Stimulated activated CD4-positive, alpha-beta T cell treated with anti-CD3 and anti-CD28 coated beads, Interleukin-15, amount 100 ng/mL, for 1 hour (primary cell): ENCODE measurements at places on chromosomes 7 and 10.

- no peak for DNase-seq
These were observed 25.6 kb upstream of the CRTAC1 start for GRCh38 chr10:98055841-98056516.

DNA sequence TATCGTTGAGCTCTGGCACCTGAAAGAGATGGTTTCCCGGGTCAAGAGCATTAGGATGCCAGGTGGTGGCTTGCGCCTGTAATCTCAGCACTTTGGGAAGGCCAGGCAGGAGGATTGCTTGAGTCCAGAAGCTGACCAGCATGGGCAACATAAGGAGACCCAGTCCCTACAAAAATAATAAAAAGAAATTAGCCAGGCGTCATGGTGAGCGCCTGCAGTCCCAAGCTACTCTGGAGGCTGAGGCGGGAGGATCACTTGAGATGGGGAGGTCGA lies 6.1 kb upstream of the KCP start:
- DNase-seq, result no peak

- DNase-seq, result no peak
These were observed 583.5 kb downstream of the SDK1 start for GRCh38 chr7:3884543-3884942.

- no peak for DNase-seq
These were observed 46.7 kb downstream of the TFAM start for GRCh38 chr10:58431903-58432302.

DNA sequence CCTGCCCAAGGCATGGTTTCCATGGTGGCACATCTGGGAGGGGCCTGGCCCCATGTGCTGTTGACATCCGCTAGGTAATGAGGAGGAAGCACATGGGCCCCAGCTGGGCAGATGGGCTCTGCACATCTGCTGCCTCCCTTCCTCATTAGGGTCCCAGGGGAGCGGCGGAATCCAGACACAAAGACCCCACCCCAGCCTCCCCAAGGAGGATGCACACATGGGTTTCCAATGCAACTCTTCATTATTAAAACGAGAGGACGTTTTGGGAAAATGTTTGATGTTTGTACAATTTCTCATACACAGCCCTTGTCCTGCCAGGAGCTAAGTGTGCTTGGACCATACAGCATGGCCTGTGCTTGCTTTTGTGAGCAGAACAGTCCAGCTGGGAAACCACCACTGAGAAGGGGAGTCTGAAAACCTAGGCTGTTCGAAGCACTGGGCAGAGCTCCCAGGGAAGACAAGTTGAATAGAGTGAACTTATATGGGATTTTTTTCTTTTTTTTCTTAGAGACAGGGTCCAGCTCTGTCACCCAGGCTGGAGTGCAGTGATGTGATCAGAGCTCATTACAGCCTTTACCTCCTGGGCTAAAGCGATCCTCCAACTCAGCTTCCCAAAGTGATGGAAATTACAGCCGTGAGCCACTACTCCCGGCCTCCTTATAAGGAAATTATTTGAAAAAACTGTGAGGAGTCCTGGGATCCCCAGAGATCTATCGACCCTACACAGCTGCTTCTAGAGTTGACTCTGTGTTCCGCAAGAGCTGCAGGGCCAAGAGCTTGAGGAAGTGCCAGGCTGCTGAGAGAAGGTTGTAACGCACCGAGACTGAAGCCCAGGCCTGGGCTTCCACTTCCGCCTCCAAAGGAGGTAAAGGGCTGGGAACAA lies 23.4 kb downstream of the FAM107B start:
- no peak for DNase-seq

DNA sequence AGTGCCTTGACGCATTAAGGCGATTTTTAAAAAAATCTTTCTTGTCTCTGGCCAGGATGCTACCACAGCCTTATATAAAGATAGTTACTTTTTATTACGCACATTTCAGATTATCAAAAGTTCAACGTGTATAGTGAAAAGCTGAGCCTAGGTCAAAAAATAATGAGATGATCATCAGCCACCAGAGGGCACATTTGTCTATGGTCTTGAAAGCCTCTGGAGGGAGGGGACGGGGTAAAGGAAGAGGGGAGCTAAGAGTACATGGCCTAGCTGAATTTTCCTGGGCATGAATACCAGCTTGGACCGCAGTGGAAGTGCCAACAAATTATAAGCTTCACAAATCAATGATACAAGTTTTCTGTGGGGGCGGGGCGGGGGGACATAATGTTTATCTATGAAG lies 285.9 kb upstream of the SMIM30 start:
- DNase-seq, result no peak

- no peak for DNase-seq
These were observed 270.5 kb upstream of the PLPP4 start for GRCh38 chr10:120186506-120186905.

DNA sequence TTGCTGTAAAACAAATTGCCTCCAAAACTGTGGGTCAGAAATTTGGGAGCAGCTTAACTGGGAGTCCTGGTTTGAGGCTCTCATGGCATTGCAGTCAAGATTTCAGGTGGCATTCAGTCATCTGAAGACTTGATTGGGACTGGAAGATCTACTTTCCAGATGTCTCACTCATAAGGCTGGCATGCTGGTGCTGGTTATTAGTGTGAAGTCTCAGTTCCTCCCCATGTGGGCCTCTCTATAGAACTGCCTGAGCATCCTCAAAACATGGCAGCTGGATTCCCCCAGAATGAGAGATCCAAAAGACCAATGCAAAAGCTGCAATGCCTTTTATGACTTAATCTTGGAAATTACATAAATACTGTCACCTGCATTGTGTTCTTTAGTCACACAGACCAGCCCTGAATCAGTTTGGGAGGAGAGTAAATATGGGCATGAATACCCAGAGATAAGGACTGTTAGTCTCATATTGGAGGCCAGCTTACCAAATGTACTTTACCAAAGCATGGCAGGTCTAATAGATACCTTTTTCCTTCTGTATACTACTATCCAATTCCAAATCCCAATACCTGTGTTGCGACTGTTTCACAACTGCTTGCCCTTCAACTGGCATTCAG lies 6.5 kb upstream of the HERPUD2 start:
- DNase-seq, result no peak

DNA sequence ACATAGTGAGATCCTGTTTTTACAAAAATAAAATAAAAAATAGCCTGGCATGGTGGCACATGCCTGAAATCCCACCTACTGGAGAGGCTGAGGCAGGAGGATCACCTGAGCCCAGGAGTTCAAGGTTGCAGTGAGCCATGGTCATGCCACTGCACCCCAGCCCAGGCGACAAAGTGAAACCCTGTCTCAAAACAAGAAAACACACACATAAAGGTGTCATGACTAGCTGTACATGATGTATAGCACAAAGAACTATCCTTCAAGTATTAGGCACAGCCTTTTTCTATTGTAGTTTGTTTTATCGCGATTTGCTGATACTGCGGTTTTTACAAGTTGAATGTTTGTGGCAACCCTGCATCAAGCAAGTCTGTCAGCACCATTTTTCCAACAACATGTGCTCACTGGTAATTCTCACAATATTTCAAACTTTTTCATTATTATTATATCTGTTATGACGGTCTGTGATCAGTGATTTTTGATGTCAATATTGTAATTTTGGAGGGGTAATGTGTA lies 11.5 kb upstream of the SNX13 start:
- DNase-seq, result no peak

- DNase-seq, result no peak
These were observed 562.9 kb downstream of the GFRA1 start for GRCh38 chr10:115710136-115710535.

GRCh38 chr7:40177071-40177470 lies 42.3 kb downstream of the SUGCT start:
- no peak for DNase-seq

DNA sequence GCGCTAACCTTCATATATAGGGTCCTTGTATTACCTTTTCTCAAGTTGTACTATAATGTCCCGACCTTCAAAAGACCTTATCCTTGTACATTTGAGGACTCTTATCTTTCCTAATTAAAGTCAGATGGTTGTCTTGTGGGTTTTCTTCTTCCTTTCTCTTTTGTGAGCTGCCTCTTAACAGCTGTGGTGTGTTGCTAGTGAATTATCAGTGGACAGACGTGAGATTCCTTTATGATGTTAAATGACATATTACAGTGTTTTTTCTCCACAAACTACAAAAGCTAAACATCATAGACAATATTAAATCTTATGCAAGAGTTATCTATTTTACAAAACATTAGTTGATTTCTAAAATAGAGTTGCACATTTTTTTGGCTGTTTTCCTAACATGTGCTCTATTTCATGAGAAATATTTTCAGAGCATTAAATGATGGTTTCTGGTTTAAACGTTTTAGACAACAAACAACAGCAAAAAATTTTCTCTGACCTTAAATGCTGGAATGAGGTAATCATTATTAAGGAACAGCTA lies 272.2 kb upstream of the NPVF start:
- DNase-seq, result no peak

GRCh38 chr10:74335501-74335900 lies 184.5 kb downstream of the ADK start:
- no peak for DNase-seq

DNA sequence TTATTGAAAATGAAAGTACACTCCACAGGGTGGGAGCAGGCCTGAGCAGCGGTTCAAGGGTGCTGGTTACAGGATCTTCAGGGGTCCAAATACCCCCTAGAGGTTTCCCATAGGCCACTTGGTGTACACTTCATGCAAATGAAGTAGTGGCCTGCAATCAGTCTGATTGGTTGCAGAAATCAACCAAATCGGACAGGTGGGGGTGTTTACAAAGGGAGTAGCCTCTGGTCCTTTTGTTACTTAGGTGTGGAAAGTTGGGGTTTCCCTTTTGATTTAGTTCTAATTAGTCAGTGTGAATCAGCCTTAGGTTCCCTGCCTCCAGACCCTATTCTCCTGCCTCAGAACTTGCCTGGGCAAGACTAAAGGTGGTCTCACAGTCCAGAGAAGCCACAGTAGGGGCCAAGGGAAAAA lies 49.6 kb downstream of the SYPL1 start:
- no peak for DNase-seq

DNA sequence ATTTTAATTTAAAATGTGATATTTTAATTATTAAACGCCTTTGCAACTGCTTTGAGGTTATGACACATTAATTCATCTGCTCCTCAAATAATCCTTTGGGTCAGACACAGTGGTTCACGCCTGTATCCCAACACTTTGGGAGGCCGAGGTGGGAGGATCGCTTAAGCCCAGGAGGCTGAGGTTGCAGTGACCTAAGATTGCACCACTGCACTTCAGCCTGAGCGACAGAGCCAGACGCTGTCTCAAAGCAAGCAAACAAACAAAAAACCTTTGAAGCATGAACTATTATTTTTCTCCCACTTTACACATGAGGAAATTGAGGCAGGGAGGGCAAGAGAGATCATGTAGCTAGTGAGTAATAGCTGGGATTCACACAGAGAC lies 1.5 kb upstream of the POLD2 start:
- DNase-seq, result no peak

DNA sequence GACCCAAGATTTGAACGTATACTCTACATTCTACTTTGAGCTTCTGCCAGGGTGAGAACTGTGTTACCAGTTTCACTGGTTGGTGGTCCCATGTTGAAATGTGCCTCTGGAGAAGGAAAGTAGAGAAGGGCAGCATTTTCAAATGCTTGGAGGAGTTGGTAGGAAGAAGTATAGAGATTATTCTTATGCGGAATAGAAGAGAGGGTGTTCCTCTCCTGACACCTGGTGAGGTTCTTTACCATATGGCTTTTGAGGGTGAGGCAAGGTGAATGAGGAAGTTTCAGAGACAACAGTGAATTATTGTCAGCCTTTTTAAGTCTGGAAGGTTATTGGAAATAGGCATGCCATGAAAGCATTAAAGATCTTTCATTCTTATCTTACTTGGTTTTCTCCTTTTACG lies 34.3 kb downstream of the R3HCC1L start:
- no peak for DNase-seq

DNA sequence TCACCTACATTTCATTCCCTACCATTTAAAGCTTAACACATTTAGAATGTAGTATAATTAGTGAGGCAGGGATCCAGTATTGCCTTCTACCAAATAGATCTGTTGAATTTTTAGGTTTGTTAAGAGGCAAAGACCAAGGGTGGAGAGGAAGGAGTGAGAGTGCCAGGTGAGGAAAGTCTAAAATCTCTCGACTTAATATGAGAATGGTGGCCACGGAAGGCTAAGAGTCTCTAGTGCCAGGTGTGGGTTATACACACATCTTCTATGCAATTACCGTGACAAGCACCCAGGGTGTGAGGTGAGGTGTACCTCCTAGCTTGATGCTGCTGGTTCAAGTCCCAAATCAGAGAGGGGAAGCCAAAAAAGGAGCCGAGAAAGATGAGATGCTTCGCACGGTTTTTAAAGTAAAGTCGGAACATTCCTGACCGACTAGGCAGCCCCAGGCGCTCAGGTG lies 439 bp downstream of the IQUB start:
- DNase-seq, result no peak

GRCh38 chr7:90713628-90714027 lies 117.5 kb downstream of the CDK14 start:
- no peak for DNase-seq

- DNase-seq, result peak; percentile 51
These were observed 60.8 kb upstream of the PPIF start for GRCh38 chr10:79286318-79286951.

DNA sequence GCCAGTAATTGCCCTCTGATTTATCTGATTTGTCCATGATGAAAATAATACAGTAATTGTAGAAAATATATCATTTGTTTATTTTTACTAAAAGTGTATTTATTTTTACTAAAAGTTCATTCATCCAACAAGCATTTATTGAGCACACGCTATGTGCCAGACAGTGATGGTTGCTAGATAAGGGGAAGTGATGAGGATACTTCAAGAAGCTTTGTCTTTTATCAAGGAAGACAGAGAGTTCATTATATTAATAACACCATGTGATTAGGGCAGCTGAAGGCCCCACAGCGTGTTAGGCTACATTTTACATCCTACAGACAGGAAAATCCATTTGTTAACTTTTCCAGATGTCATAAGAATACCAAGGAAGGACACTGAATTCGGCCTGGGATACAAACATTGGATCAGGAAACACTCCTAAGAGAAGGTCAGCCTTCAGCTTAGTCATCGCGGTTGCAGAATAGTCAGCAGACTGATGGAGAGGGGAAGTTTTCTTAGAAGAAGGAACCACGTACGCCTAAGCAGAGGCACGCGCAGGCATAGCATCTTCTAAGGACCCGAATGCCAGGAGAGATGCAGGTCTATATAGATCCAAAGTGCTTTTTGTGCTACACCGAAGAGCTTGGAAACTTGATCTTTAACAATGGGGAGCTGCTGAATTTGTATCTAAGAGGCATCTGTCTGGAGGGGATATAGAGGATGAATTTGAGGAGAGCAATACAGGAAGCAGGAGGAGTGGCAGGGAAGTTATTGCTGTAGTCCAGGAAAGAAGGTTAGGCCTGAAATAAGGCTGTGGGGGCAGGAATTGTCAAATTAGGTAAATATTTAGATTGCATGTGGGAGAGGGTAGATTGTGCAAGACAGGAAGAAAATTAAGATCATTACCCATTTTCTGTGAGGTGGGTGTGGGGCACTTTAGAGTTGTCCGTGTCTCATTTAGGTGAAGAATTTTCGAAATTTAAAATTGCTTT lies 85.7 kb downstream of the LRGUK start:
- no peak for DNase-seq

- DNase-seq, result no peak
These were observed 48.6 kb upstream of the SLIT1 start for GRCh38 chr10:97234400-97234799.

GRCh38 chr10:68625316-68625921 lies 65.3 kb downstream of the TET1 start:
- no peak for DNase-seq
